ENCODE measurements at places on chromosomes 4 and X.
A peak's percentile ranks its signal among the peaks of the same experiment; 100 is the strongest.

DNA sequence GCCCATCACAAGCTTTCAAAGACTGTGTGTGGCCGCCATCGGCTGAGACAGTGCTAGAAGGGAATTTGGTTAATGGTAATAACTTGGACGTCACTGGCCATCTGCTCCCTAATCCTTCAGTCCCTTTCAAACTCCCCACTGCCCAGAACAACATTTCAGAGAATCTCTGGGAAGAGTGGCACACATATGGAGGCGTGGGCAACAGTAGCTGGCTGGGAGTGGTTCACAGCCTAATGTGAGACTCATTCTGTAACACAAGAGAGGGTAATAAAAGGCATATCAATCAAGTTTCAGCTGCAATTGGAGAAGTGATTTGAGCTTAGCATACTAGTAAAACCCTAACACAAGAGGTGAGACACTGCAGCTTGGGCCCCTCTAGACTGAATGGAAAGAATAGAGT is 15.4 kb downstream of the SMIM10 start:
- no peak for DNase-seq

GRCh38 chr4:66376921-66377320 is 706.6 kb upstream of the EPHA5 start:
- DNase-seq: no peak

- no peak for DNase-seq
Observed at GRCh38 chrX:69051901-69052300, 113.4 kb downstream of the PJA1 start.

- no peak for DNase-seq
Observed at GRCh38 chrX:31091819-31092218, 20.0 kb upstream of the FTHL17 start.

- DNase-seq: no peak
Observed at GRCh38 chr4:10173037-10173753, 56.6 kb upstream of the WDR1 start.

- no peak for DNase-seq
Observed at GRCh38 chr4:127309369-127310102, 323.2 kb upstream of the INTU start.

DNA sequence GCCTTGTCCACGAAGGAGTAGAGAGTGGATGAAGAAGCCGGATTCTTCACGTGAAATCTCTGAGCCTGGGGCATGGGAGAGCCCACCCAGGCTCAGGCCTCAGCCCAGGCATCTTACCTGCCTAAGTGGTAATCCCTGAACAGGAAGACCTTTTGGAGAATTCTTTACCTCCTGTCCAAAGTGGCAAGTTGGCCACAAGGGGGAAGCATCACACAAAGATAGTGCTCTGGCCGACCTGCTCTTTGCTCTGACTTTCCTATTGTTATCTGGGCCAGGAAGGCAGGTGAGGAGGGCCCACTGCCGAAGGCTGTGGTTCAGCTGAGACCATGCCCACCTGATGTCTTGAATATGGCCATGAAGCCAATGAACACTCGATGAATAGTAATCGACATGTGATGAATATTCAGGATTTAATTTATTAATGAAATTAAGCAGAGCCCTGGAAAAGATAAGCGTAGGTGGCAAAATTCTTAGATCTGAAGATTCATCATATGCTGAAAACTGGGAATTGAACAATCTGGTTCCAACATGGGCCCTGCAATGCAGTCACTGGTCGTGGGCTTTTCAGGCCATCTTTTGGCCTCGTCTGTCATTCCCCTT is 93.8 kb downstream of the PDGFRA start:
- DNase-seq: peak; percentile 30

GRCh38 chr4:40544221-40544620 is 85.4 kb downstream of the RBM47 start:
- no peak for DNase-seq

GRCh38 chrX:118493653-118494297 is 1.8 kb upstream of the DOCK11 start:
- no peak for DNase-seq

DNA sequence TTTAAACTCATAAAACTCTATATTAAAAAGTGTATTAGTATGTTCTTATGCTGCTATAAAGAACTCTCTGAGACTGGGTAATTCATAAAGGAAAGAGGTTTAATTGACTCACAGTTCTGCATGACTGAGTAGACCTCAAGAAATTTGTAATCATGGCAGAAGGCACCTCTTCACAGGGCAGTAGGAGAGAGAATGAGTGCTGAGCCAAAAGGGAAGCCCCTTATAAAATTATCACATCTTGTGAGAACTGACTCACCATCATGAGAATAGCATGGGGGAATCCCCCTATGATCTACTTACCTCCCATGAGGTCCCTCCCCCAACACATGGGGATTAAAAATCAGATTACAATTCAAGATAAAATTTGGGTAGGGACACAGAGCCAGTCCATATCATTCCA is 463.2 kb downstream of the KLHL13 start:
- DNase-seq: no peak

DNA sequence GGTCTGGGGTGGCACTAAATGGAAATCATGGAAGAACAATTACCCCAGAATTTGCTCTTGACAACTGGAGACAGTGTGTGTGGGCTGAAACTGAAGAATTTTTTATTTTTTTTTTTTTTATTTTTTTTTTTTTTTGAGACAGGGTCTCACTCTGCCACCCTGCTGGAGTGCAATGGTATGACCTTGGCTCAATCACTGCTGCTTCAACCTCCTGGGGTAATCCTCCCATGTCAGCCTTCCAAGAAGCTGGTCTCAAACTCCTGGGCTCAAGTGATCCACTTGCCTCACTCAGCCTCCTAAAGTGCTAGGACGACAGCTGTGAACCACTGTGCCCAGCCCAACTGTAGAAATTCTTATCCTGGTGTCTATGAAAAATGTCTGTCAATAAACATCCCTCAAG is 127.9 kb upstream of the MAP3K15 start:
- no peak for DNase-seq

DNA sequence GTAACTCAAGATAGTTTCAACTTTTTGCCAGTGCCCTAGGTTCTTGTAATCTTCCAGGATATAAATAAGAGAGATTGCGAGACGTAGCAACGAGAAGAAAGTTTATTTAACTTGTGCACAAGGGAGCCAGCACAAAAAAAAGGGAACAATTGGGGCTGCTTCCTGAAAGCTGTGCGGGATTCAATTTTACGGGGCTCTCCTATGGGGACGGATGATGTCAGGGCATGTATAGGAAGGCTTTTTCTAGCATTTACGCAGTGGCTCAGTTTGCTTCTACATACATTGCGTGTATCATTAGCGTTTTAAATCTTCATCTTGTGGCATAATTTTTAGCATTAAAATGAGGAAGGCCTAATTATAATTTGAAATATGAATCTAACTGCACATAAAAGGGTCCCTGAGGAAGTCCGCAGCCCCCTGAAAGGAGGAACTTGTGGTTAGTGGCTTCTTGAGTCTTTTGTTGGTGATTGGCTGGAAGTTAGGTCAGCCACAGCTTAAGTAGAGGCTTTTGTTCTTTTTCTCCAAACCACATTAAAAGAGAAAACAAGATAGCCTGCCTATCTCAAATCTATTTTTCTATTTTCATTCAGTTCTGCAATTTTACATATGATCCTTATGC is 668.2 kb upstream of the NDST4 start:
- no peak for DNase-seq

- DNase-seq: no peak
Observed at GRCh38 chrX:110331444-110332030, 13.7 kb upstream of the AMMECR1 start.

DNA sequence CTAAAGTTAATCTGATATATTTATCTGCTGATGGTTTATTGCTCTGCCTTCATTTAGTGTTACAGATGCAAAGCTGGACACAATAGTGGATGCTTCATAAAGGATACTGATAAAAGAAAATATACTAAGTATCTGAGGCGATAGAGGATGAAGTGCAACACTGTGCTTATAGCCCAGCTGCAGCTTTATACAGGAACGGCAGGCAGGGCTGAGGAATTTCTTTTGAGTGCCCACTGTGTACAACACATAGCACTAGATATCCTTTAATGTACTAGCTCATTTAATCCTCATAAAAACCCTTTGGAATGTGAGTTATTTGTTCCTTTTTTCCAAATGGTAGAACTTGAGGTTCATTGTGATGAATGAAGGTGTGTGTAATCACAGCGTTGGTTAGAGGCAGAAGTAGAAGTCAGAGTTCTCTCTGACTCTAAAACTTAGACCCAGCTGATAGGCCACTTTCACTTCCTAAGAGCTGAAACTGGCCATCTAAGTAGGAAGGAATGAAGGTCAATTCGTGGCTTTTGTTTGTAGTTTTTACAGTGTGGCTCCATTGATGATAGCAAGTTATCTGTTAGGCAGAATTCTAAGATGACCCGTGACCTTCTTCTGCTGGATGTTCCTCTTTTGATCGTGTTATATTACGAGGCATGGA is 138.0 kb downstream of the VEGFC start:
- no peak for DNase-seq

DNA sequence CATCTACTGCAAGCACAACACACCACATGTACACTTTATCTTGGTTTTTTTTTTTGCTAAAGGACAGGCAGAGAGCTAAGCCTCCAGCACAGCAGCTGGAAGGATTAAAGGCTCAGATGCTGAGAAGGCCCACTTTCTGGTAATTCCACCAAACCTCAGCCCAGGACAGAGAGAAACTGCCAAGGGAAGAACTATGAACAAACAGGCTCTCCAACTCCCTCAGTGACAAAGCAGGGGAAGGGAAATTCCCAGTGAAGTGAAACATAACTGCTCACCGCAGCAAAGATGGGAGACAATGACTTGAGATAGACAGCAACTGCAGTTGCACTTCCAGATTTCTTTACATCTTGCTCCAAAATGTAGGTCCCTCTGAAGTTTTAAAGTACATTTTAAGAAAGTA is 4.8 kb downstream of the PROM1 start:
- no peak for DNase-seq

DNA sequence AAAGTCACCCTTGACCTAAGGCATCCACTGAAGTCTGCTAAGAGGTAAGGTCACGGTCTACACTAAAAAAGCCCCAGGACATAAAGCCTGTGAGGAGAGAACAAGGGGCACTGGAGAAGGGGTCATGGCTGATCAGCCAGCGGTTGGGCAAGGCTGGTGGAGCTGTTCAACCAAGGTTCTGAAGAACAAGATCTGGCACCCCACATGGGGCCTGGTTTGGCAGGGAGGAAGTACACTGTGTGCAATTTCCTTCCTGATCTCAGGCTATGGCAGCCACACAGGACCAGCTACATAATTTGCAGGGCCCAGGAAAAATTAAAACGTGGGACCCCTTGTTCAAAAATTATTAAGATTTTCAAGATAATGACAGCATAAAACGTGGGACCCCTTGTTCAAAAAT is 14.1 kb upstream of the BRS3 start:
- DNase-seq: no peak

- no peak for DNase-seq
Observed at GRCh38 chr4:70954032-70954431, 39.4 kb upstream of the DCK start.

DNA sequence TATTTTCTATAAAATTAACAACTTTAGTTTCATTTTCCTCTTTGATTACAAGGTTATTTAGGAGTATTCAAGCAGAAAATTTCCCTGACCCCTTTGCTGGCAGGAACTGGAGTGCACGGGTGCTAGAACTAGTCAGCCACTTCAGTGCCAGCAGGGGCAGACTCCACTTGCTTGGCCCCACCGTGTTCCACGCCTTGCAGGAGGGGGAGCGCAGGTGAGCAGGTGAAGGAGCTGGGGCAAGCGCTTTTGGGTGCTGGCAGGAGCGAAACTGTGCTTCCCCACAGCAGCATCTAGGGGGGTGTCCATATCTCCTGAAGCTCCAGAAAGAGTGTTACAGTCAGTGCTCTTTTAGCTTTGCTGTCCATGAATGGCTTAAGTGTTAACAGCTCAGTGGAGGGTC is 45.5 kb downstream of the MID2 start:
- DNase-seq: no peak

DNA sequence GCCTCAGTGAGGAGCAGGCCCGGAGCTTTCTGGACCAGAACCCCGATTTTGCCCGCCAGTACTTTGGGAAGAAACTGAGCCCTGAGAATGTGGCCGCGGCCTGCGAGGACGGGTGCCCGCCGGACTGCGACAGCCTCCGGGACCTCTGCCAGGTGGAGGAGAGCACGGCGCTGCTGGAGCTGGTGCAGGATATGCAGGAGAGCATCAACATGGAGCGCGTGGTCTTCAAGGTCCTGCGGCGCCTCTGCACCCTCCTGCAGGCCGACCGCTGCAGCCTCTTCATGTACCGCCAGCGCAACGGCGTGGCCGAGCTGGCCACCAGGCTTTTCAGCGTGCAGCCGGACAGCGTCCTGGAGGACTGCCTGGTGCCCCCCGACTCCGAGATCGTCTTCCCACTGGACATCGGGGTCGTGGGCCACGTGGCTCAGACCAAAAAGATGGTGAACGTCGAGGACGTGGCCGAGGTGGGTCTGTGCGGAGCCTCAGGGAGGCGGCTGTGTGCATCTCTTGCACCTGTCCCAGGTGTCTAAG is 323 bp downstream of the PDE6B start:
- no peak for DNase-seq

GRCh38 chrX:140065961-140066662 is 100.8 kb upstream of the CXorf66 start:
- DNase-seq: no peak

DNA sequence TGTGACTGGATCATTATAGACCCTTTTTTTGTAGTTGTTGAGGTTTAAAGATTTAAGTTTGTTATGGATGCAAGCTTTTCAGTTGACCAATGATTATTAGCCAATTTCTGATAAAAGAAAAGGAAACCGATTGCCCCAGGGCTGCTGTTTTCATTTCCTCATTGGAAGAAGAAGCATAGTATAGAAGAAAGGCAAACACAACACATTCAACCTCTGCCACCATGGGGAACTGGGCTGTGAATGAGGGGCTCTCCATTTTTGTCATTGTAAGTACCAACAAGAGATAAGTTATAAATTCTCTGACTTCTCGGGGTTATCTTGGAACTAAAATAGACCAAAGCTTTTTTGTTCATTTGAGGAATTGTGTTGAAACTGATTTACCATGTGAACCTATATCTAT is at the start of gene CYBB:
CYBB (plus strand) TSS at position 203 of the 400 bp plus-strand sequence; CDS start at position 222, 19 bp downstream.
- no peak for DNase-seq

- no peak for DNase-seq
Observed at GRCh38 chrX:72621625-72622485, 49.2 kb upstream of the HDAC8 start.

DNA sequence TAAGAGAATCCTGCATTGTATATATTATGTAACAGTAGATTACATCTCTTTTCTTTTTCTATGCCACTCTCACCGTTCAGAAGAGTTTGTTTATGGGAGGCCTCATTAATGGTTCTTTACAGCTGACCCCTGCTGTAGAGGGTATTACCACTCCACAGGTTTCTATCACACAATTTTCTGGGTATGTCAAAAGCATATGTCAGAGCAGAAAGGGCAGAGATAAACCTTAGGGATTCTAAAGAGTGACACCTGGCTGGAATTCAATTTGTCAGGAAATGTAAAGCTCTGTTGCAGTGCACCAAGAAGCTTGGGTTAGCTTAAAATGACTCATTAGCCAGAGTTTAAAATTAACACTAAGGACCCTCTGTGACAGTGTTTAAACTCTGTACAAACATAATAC is 658.7 kb downstream of the PCDH18 start:
- DNase-seq: no peak

GRCh38 chrX:39398963-39399261 is 597.7 kb downstream of the MID1IP1 start:
- no peak for DNase-seq

All from activated CD4-positive, alpha-beta T cell treated with anti-CD3 and anti-CD28 coated beads for 4 hours (primary cell).